Fibroblast of skin of left quadriceps (primary cell): ENCODE measurements at places on chromosomes 7 and 10.
A peak's percentile ranks its signal among the peaks of the same experiment; 100 is the strongest.

- DNase-seq: no peak
Measured at GRCh38 chr10:80474941-80475340, 20.8 kb downstream of the TSPAN14 start.

DNA sequence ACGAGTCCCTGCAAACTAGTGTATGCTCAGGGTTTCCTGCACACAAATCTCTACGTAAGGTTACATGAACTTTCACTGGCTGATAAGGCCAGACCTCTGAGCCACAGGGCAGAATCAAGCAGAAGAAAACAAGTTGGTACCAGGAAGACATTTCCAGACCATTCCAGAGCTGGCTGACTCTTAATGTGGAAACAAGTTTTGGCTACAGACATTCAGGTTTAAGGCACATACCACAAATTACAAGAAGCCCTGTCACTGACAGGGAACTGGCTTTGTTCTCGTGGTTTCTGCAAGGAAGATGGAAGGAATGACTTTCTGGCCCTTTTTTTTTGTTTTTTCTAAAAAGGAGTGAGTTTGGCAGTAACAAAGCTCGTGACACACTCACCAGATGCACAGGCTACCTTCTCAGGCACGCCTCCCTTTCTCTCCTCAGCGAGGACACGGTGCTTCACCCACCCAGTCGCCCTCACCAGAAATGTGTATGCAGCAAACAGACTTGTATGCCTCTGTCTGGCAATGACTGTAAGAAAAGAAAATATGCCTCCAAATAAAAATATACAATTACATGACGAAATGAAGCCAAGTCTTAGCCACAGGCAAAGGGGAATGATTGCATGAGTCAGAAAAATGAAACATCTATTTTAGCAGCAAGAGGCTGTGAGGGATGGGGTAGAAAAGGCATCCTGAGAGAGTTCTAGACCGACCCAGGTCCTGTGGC is 22.6 kb downstream of the PLAC9 start:
- DNase-seq: peak; percentile 83

DNA sequence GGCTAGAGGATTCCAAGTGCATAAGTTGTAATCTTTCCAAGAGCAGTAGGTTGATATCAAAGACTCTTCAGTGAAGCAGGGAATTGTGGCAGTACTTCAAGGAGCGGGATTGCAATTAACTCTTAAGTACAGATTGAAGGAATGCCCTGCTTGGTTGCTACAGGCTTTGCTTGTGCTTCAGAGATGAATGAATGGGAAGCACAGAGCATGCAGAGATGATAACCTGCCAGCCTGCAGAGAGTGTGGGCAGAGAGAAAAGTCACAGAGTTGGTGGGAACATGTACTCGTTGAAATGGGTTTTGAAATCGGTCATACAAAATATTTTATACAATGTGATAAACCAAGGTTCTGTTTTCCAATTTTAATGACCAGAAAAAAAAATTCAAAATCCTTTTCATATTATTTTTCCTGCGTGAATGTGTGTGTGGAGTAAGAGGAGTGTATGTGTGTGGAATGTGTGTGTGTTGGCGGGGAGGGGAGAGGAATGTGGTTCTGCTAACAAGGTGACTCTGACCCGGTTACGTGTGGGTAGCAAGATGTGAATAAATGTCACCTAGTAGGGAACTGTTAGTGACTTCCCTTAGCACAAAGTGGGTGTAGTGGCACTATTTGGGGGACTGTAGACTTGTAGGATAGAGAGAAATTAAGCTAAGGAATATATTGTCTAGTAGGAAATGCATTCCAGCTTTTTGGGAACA is 697.8 kb downstream of the GATA3 start:
- DNase-seq: no peak

DNA sequence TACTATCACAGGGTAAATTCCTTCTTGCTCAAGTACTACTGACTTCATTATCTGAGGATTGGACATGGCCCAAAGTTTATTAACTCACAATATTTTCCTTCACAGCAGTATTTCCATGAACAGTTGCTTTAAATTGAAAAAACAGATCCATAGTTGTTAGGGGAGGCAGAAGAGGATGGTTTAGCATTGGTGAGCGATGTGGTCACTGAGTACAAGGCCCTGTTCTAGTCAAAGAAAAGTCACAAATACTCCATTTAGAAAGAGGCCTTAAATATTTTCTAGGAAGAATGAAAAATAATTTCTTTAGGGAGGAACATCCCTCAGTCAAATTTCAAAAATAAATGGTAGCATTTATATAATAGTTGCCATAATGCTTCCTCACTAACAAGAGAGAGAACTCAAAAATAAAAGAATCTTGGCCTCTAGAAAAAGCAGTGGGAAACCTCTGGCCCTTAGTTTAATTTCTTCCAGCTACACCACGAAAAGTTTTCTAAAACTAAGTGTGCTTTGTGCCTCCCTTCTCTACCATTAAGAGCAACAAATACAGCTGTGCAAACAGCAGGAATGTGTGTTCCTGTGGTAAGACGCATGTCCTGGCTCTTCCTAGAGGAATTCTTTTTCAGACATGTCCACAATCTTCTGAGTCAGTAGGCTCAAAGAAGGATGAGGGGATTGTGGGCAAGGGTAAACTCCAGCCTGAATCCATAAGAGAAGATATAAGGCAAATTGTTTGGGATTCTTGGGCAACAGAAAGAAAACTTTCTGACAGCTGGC is 105.7 kb downstream of the HOXA1 start:
- DNase-seq: no peak

GRCh38 chr7:68840991-68841390 is 757.3 kb upstream of the AUTS2 start:
- DNase-seq: peak; percentile 49

DNA sequence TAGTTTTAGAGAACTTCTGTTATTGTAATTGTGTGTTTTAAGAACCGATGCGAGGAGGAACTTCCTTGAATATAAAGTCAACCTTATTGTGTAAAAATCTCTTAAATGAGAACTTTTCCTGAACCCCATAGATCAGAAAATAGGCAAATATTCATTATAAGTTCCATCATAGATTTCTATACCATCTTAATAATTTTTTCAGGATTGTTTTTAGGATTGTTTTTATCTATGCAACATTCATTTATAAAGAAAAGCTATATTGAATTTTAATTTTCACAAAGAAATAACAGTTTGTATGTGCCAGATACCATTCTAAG is 1.7 kb upstream of the SMNDC1 start:
- no peak for DNase-seq

DNA sequence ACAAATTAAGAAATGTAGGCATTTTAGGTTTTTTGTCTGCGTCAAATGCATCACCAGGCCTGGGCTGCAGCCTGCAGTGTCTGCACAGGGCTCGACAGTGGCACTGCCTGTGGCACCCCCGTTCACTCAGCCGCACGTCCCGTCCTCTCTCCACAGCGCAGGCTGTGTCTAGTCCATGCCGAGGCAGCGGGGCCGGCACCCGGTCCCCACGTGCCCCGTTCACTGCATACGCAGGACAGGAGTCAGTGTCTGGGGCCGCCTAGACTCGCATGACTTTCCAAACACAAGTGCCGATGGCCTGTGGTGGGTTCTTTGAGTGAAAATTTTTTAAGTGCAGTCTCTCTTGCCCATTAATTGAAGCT is 446.4 kb downstream of the PTPRN2 start:
- DNase-seq: no peak

DNA sequence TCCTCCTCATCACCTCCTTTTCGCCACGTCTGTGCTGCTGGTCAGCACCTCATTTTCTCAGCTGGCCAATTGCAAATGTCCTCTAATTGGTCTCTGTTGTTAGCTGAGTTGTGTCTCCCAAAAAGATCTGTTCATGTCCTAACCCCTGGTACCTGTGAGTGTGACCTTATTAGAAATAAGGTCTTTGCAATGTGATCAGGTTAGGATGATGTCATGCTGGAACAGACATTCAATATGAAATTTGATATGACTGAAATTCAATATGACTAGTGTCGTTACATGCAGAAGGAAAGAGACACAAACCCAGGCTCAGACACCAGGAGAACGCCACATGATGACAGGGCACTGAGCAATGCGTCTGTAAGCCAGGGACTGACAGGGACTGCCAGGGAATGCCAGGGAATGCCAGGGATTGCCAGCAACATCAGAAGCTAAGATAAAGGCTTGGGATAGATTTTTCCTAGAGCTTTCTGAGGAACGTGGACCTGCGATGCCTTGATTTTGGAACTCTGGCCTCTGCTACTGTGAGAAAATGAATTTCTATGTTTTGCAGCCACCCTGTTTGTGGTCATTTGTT is 77.5 kb upstream of the CXCL12 start:
- DNase-seq: no peak

DNA sequence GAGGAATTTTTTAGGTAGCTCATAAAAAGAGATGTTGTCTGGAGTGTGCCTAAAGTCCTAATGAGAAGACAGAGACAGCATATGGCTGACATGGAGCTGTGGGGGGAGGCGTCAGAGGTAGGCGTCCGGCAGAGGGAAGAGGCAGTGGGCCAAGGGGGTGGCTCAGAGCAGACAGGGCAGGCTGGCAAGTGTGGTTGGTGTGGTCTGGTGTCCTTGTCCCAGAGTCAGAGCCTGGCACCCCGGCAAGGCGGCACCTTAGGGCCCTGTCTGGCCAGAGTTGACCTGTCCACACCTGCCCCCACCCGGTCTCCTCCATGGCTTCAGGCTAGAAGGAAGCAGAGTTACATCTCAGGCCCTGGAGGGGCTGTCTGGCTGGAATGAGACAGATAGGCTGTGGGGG is 220.3 kb upstream of the ZNF32 start:
- no peak for DNase-seq

DNA sequence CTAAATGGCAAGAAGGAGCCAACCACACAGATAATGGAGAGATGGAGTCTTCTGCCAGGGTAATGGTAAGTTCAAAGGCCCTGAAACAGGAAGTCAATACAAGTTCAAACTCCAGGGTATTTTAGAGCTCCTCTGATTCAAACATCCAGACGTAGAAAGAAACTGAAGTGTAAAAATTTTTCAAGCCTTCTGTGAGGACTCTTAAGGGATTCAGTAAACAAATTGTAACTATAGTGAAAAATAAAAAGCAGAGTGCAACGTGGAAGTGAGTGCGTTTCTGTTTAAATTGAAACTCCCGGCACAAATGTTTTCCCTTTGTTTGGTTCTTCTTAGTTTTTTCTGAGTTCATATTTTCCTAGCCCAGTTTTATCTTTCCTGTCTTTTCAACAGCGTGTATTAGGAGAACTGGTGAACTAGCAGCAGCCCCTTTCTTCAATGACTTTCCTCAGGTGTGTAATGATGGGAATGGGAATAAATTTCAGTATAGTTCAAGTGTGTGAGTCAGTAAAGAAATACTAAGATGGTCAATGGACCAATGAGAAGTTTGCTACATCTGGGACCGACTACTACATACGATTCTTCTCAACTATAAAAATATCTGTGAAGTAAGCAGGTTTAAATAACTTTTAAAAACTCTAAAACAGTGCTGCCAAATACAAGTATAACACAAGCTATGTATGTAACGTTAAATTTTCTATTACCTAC is 298.9 kb downstream of the CSTF2T start:
- DNase-seq: no peak

DNA sequence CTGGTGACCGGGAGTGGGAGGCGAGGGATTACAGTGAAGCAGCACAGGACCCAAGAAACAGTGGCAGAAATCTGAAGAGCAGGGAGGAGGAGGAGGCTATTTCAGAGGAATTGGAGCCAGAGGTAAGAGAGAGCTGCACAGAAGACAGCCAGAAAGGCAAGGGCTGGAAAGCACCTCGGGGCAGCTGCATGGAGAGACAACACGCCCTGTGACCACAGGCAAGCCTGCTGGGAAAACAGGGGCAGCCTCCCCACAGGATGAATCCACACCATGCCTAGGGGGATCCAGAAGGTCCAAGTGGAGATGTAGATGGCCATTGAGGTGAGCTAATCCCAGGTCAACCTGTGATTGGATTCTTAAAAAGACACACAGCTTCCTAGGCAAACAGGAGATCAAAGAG is 118.8 kb downstream of the CLEC2L start:
- no peak for DNase-seq

DNA sequence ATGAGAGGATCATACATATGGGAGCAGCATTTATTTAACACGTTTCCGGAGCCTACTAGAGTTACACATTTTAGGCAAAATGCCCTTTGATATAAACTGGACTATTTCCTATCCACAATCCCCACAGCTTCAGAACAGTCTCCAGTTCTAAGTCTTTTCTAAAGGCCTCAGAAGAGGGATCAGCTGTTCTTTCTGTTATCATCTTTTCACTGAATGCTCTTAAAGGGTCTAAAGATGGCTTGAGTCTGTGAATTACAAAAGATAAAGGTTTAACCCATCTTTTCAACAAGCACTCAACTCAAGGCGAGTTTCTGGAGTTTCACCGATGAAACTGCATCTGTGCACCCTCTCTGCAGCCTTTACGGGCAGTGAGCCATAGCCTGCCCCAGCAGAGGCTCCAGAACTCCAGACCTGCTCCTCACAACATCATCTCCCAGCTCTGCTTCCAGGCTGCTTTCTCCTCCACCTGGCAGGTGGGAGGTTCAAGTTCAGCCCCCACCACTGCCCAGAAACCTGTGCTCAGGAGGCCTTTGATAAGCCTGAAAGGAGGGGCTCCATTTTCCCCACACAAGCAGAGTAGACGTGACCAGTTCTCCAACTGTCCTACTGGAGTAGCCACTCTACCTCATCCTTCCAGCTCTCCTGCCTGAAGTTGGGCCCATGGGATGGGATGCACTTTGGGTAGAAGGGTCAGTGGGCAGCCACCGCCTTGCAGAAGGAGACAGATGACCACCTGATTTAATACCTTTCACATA is 53.4 kb downstream of the HSPA12A start:
- no peak for DNase-seq

DNA sequence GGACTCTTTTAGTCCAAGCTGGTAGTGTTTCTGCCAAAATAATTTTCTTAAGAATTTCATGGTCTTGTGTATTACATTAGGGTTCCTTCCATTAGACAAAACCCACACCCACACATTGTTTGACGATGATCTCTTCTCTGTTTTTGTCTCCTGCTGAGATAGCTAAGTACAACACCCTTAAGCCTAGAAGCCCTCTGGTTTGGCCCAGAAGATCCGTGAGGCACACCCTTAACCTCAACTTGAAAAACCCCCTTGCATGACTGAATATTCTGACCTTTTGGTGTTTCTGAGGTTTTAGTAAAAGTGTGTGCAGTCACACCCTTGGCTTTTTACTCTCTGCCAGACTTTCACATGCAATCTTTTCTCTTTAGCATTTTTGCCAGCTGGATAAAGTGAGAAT is 29.3 kb upstream of the ERCC6 start:
- DNase-seq: no peak

GRCh38 chr10:5945561-5946418 is 31.6 kb downstream of the IL15RA start:
- DNase-seq: peak; percentile 90

- no peak for DNase-seq
Measured at GRCh38 chr10:125838802-125839575, 15.6 kb downstream of the BCCIP start.

- DNase-seq: no peak
Measured at GRCh38 chr10:97060441-97061084, 125.2 kb downstream of the SLIT1 start.

DNA sequence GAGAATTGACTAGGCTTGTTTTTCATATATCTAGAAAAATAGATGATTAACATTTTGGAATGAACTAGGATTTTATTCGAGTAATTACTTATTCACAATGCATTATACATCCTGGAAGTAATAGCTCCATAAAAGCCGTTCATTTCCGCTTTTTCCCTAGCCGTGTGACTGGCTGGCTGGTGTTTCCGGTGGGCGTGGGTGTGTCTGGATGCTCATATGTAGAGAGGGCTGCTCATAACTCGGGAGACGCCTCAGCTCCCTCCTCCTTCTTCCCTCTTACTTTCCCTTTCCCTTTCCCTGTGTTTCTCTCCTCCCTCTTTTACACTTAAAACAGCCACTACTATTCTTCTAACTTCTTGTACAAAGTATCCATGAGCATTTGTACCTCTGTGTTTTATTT is 187.7 kb upstream of the VSTM2A start:
- DNase-seq: no peak

GRCh38 chr10:25849268-25849667 is 84.8 kb upstream of the MYO3A start:
- no peak for DNase-seq
